NCI-H187 (cell line): ENCODE measurements at places on chromosomes 13 and 19.
A peak's percentile ranks its signal among the peaks of the same experiment; 100 is the strongest.

GRCh38 chr19:10289167-10289835 lies 451 bp upstream of the ICAM5 start:
- DNase-seq, result no peak

- no peak for DNase-seq
Measured at GRCh38 chr13:39401046-39401705, 201.8 kb downstream of the LHFPL6 start.

- DNase-seq, result no peak
Measured at GRCh38 chr13:23811366-23812062, 77.7 kb downstream of the MIPEP start.

DNA sequence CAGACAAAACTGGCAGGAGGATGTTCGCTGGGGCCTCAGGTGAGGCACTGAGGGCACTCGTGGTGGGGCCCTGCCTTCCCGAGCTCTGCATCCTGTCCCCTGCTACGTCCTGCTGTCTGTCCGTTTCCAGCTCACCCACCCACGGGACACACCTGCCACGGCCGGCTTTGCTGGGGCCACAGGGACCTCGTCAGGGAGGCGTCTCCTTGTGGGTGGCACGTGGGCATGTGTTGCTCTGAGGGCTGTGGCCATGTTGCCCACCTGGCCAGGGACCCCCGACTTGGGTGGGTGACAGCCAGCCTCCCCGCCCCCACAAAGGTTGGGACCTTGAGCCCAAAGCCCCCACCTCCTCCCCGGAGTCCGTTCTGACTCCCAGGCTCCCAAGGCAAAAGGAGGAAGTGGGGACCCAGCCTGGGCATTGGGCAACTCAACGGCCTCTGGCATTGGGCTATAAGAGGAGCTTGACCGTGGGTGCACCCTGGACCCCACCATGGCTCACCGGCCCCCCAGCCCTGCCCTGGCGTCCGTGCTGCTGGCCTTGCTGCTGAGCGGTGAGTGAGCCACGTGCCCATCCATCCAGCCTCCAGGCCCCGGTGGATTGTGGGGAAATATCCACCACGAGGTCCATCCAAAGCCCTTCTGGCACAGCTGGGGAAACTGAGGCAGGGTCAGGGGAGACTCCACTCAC lies at the start of gene PRTN3:
TSS of gene PRTN3 (plus strand) at position 481 of the 688 bp plus-strand sequence. CDS start at position 491, 10 bp downstream.
- no peak for DNase-seq

DNA sequence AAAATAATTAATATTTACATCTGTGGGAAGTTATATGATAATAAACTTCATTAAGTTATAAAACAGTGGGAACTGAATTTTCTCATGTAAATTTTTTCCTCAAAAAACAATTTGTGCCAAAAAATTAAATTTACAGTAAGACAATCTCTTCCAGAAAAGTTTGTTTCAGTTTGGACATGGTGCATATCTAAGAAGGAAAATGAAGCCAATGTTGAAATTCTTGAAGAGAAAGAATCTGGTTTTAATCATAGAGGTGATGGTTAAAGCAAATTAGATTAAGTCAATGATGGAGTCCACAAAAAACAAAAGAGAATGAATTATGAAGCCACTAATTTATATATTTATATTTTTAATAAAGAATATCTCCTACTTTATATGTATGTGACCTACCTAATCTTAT lies 457.2 kb upstream of the SLITRK1 start:
- DNase-seq, result no peak

GRCh38 chr19:45408121-45408520 lies 1.7 kb downstream of the POLR1G start:
- no peak for DNase-seq

- no peak for DNase-seq
Measured at GRCh38 chr19:29952646-29953045, 10.6 kb downstream of the URI1 start.

DNA sequence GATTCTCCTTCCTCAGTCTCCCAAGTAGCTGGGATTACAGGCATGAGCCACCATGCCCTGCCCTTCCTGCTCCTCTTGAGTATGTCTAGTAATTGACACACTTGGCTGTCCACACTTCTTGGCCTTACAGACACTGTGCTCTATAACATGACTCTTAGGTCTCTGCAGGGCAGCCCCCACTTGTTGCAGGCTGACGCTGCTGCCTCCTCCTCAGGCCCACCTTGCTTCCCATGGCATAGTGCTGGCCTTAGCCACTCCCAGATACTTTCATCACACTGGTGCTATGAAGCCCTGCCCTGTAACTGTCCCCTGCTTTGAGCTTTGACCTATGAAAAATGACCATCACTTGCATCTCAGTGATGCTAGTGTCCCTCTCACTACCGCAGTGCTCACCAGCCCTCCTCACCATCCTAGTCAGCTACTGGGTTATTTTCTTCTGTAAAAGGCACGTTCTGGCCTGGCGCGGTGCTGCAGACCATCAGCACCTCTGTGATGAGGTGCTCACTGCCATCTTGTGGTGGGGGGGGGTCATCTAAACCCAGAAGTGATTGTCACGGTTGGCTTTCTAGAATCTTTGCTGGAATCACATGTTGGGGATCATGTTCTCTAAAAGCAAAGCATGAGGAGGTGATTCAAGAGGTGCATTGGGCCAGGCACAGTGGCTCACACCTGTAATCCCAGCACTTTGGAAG lies 9.8 kb downstream of the ERICH4 start:
- DNase-seq, result no peak

DNA sequence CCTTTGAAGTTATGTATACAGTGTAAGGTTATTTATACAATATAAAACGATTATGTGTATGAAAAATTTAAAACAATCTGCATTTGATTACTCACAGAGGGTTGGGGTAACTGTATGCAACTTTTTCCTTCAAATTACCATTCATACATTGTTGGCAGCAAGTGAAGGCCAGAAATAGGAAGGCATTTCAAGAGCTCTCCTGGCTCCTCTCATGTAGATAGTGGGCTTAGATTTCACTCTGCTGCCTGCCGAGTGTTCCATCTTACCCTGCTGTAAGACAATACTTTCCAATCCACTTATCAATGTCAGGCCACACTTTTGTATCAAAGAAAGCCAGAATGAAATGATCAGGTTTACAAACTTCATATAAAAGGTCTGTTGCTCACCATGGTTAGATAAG lies 245.2 kb downstream of the DNAJC15 start:
- peak; percentile 51 for DNase-seq

GRCh38 chr19:40355975-40356680 lies 7.6 kb downstream of the PLD3 start:
- no peak for DNase-seq

DNA sequence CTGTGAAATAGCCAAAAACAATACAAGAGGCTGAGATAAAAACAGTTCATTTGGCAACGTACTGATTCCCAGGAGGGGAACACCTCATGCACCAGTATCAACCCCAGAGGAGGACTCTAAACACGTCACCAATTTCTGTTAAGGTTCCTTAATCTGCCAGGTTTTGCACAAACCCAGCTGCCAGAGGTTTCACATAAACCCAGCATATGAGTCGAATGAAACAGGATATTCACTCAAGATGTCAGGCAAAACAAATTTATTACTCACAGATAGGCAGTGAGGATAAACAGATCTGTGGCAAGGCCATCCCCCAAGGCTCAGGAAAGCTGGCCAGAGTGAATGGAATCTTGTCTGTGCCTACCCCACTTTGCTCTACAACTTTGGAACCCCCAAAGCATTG lies 210.9 kb downstream of the GPC5 start:
- no peak for DNase-seq

- DNase-seq, result no peak
Measured at GRCh38 chr13:45219938-45220375, 19.1 kb upstream of the KCTD4 start.

DNA sequence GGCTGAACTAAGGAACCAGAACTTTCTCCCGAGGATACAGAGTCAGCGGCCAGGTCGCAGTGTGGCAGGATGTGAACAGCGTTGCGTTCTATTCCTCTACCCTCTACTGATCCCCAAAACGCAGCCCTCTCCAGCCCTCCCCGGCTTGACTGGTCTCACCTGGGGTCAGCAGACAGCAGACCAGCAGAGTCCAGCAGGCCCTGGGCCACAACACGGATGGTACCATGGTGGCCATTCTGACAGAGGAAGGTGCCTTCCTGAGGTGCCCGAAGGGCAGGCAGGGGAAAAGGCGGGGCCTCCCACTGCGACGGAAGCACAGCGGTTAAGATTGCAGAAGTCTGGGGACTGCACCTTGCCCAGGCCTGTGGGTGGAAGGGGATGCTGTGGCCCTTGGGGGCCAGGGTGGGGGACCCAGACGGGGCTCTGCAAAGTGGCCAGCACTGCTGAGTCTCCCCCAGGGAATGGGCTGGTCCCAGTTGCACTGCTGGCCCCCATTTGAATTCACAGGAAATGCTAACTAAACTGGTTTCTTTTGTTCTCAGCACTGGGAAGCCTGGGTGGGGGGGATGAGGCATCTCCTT lies at the start of gene ICAM3:
TSS of gene ICAM3 (minus strand) at position 245 of the 581 bp plus-strand sequence. CDS start at position 235, 10 bp downstream.
- no peak for DNase-seq

DNA sequence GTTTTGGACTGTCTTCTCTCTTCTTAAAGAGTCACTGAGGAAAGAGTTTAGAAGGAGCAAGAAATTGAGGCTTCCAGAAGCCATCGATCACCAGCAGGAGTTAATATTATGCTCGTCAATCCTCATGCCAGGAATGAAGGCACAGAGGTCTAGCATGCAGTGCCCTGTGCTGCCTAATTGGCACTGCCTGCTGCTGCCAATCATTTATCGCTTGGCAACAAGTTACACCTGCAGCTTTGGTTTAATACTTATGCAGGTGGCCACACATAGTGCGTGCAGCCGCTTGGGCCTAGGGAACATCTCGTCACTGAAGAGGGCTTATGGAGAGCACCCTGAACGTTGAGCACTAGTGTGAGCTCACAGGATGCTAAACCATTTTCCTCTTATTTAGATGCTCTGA lies 2.7 kb upstream of the SOX1 start:
- DNase-seq, result peak; percentile 51

DNA sequence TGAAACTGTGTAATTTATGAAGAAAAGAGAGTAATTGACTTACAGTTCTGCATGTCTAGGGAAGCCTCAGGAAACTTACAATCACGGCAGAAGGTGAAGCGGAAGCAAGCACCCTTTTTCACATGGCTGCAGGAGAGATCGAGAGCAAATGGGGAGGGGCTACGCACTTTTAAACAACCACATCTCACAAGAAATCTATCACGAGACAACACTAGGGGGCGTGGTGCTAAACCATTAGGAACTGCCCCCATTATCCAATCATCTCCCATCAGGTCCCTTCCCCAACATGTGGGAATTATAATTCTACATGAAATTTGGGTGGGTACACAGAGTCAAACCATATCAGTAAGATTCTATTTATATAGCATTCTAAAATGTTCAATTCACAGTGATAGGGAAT lies 114.8 kb upstream of the TRPC4 start:
- DNase-seq, result no peak

DNA sequence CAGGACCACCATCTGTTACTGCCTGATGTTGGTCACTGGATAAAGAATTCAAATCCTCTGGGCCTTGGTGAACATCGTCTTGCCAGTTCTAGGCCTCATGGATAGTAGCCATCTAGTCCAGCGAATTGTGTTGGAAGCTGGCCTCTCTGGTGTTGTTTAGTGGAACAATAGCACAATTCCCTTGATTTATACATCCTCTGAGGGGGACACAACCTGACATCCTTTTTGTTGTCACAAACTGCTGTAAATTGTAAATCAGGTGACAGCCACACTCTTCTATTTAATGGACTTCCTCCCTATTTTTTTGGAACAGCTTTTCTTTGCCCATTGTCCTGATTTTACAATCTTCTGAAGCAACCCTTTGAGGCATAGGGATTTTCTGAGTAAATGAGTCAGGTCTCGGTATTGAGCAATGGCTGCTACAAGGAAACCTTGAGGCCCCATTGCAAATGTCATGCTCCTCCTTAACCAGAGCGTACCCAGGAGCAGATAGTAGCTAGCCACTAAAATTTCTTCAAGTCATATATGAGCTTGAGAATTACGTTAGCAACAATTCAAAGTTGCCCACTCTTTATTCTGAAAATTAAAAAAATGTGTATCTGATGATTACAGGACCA lies 263.3 kb downstream of the COG6 start:
- DNase-seq, result no peak

DNA sequence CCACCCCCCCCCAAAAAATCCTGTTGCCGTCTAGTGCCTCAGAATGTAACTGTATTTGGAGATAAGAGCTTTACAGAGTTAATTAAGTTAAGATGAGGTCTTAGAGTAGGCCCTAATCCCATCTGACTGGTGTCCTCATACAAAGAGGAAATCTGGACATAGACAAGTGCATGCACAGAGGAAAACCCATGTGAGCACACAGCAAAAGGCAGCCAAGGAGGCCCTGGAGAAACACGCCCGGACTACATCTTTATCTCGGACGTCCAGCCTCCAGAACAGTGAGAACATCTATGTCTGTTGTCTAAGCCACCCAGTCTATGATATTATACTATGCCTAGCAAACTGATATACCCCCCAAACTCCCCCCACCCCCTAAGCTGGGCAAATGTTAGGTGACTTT lies 193.8 kb downstream of the KATNAL1 start:
- no peak for DNase-seq
